Mesenteric fat pad (tissue), 1 donor: ENCODE measurements at places on chromosomes 6 and 20. TPM values are rescaled to one million over a fixed set of nuclear protein-coding genes. Genes with fewer than 3 reads are reported as not detected.

Gene MATN4
- total RNA-seq: not detected

Gene PSORS1C1
- 0.45 TPM for total RNA-seq

Gene ADGRG6
- 8.0 TPM for total RNA-seq

Gene TRIM31
- total RNA-seq: not detected

Gene PTK6
- 0.10 TPM for total RNA-seq

Gene LPA
- not detected for total RNA-seq

Gene LIN28B
- not detected for total RNA-seq

- DNase-seq: no peak
Measured at GRCh38 chr20:16566080-16566479, 7.2 kb downstream of the KIF16B start.

DNA sequence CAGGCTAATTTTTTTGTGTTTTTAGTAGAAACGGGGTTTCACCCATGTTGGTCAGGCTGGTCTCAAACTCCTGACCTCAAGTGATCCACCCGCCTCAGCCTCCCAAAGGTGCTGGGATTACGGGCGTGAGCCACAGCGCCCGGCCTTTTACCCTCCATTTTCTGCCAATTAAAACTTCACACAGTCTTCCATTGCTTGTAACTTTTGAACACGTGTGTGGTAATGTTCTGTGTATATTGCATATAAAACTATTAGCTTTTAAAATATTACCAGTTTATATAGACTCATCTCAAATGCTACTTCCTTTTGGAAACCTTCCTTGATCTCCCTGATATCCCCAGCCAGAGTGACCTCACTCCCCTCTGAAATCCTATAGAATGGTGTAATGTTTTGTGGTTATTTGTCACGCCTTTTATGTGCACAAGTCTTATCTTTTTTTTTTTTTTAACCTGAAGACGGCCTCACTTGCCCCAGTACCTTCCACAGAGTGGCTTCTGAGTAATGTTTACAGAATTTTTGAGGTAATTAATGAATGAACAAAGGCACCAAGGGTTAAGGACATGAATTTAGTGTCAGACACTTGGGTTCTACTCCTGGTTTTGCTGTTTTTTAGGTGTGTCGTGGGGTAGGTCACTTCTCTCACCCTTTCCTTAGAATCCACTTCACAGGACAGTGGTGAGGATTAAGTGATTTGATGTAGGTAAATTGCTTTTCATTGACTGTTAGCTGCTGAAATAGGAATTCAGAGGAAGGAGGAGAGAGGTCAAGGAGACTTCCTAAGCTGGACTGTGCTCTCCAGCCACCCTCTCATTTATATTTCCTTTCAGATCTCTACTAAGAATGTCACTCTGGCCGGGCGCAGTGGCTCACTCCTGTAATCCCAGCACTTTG, 11.2 kb upstream of the MMP24 start:
- no peak for DNase-seq

DNA sequence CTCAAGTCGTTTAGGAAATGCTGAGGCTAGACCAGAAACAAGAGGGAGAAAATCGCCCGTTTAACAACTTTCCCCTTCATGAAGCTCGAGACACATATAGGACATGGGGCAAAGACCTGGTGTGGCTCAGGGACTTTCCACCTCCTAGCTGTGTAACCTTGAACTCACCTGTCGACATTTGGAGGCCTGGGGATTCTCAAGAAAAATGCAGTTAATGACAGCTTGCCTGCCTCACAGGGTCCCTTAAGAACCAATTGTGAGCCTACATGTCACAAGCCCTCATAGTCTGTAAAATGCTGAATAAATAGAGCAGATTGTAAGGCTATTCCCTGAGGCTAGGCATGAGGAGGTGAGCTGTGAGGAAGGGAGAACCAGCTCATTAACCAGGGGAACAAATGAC, 35.1 kb downstream of the MGME1 start:
- no peak for DNase-seq

DNA sequence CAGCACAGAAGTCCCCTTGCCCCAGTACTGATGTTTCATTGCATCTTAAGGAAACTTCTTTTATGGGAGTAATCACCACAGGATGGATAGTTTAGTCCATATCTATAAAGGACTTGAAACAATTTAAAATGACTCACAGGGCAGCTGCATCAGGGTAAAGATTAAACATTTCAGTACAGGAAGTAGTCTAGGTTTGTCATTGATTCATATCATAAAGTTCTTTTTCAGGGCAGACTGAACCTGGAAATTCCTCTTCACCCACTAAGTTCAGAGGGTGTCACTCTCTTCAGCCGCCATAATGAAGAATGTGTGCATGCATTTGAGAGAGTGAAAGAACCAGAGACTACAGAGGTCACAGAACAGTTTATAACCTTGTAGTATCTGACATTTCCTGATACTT, 296.3 kb upstream of the JAG1 start:
- no peak for DNase-seq

DNA sequence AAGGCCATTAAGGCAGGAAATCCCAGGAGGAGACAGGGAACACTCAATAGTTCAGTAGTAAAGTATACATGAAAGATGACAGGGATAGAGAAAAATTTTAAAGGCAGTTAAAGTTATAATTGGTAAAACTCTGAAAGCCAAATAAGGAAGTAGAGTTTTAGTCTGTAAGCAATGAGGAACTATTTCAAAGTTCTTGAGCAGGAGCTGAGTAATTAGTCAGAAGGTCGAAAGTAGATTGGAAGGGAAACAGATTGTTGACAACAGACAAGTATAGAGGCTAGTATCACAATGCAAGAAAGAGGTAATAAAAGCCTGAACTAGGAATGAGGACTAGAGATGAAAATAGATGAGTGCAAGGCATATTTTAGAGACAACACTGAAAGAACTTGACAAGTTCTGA, 150.3 kb downstream of the CDK19 start:
- DNase-seq: no peak

DNA sequence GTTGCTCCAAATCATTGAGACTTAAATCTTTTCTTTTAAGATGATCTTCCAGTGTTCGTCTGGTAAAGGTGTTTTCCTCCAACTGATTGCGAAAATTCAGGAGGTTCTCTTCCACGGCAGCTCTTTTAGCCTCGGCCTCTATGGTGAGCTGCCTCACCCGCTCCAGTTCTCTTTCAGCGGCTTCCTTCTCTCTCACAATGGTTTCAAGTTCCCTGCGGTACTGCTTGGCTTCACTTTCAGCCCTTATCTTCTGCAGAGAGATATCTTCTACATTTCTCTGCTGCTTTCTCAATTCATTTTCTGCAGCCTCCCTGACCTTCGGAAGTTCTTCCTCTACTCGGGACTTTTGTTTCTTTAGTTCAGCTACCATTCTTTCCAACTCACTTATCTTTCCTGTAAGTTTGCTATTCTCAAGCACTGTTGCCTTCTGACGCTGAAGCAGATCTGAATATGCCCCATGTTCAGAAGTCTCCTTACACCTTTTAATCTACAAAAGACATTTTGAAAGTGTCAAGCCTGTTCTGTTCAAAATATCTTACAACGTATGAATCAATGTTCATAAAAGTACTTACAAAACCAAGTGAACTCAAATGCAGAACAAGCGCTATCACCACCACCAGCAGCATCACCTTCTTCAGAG, 22.3 kb downstream of the DST start:
- DNase-seq: no peak

GRCh38 chr6:147141711-147142308, 62.4 kb upstream of the STXBP5 start:
- DNase-seq: no peak

GRCh38 chr20:52943185-52943841, 28.8 kb upstream of the TSHZ2 start:
- DNase-seq: no peak

- no peak for DNase-seq
Measured at GRCh38 chr6:132843316-132844035, 29.1 kb downstream of the RPS12 start.

- DNase-seq: peak; percentile 68
Measured at GRCh38 chr6:1629316-1629715, 19.6 kb downstream of the FOXC1 start.

DNA sequence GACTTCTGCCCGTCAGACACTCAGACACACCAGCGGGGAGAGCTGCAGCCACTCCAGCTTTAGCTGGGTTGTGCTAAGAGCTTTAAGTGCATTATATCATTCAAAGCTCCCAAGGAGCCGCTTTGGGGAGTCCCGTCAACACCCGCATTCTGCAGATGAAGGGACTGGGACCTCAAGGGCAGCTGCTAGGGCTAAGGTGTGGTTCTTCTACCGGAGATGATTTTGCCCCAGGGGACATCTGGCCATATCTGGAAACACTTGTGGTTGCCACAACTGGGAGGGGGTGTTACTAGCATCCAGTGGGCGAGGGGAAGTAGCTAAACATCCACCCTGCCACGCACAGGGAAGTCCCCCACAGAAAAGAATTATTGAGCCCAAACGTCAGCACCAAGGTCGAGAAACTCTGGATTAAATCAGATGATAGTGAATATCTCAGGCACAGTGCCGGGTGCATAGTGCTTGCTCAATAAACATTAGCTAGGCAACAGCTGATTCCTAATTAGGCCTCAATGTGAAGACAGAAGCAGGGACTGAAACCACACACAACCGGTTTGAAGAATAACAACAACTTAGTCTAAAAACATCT, 29.6 kb downstream of the PMEPA1 start:
- no peak for DNase-seq

DNA sequence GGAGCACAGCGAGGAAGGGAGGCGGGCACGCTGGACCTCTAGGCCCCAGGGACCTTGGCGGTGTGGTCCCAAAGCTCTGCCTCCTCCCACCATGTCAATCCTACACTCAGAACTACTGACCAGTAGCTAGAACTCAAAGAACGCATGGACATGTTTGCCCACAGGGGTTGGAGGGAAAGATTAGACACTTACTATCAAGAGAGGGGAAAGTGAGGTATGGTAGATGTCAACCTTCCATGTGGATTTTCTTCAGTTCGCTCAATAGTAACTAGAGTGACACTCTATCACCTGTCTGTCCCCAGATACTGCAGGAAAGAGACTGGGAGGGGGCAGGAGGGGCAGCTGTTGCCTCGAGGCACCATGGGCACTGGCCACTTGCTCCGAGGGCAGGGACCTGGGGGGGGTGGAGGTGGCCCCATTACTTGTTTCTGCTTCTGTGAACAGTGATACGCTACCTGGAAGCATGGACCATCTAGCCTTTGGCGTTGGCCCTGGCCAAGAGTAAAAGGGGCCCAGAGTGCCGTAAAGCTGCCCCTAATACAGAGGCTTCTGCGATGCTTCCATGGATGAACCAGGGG, 912 bp upstream of the DIDO1 start:
- DNase-seq: no peak

DNA sequence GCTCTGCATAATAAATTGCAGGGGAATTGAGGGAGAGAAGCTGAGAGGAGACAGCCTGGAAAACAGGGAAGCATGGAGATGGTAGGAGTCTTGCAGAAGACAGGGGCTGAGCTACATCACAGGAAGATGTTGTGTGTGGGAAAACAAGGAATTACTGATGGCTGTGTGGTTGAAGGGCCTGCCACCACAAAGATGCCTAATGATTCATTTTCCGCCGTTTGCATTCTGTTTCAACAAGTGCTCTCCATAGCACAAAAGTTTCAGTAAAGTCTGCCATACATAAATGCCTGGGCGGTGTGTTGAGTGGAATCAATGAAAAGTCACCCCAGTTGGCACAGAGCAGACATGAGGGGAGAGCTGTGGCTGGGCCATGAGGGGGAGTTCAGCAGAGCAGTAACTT, 5.6 kb upstream of the KLHL31 start:
- DNase-seq: no peak

GRCh38 chr6:7148100-7148822, 40.5 kb downstream of the RREB1 start:
- DNase-seq: no peak

DNA sequence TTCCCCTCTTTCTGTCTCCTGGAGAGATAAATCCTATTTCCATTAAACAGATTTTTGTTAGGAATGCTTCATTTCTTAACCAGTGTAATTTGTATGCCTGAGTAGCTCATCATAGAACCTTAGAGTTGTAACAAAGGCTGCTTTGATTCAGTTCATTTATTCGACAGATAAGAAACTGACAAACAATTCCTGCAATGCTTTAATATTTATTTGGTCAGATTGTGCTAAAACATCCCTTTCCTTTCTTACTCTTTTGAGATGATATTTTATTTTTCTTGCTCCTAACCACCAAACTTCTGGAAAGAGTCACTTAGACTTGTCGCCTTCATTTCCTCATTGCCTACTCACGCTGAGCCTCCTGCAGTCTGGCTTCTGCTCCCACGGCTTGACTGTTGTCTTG, 89.0 kb upstream of the SUPT3H start:
- DNase-seq: no peak

DNA sequence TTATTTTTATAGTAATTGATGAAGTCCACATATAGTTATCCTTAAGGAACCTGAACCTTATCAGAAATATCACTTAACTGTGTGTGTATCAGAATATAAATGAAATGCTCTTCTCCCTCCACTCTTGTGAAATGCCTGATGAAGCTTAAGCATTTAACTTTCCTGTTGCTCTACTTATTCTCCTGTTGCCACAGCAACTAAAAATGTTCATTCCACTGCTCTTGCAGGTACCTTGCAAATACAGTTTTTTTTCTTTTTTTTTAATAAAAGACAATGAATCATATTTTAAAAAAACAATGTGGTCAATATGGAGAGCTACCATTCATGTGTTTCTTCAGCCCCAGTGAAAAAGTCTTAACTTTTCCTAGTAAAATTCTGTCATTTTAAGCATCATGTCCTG, 210.3 kb downstream of the RFPL4B start:
- no peak for DNase-seq

DNA sequence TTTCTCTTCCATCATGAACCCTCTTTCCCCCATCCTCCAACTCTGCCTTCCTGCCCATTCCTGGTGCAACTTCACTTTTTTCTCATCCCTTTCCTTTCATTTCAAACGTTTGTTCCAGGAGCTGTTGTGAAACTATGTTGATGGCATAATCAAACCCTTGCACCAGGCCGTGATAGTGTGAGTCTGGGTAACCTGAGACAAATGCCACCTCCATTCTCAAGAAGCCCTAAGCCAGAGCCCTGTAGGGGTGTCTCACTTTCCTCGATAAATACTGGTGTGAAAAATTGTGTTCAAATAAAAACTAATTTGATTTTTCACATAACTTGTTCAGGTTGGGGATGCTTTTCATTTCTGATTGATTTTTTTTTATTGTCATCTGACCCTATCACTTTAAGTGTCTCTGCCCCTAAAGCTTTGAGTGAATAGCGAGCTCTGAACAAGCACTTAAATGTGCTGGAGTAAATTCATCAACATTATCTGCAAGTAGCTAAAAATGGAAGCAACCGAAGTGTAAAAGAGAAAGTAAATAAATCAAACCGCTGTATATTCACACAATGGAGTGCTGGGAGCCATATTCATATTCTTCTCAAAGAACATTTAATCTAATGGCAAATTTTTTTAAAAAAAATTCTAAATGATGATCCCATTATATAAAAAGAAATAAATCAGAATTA, 303.1 kb upstream of the CDYL start:
- DNase-seq: no peak

DNA sequence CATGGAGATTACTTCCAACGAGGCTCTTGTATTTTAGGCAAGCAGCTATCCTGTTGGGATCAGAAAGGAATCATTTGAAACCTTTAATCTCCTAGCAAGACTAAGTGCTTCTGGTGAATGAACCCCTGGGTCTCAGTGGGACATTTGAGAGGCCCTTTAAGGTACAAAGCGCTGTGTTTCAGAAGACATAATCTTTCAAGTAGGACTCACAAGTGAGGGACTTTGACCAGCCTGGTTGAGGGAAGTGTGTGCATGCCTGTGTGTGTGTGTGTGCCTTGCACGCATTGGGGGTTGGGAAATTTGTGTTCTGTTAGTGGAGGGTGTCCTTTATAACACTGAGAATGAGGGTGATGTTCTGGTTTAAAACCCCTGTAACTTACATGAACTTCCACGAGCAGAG, 64.4 kb upstream of the KCNG1 start:
- DNase-seq: no peak

- no peak for DNase-seq
Measured at GRCh38 chr6:117706504-117706903, 31.2 kb downstream of the NUS1 start.
